ENCODE measurements at places on chromosomes 6 and 20.

DNA sequence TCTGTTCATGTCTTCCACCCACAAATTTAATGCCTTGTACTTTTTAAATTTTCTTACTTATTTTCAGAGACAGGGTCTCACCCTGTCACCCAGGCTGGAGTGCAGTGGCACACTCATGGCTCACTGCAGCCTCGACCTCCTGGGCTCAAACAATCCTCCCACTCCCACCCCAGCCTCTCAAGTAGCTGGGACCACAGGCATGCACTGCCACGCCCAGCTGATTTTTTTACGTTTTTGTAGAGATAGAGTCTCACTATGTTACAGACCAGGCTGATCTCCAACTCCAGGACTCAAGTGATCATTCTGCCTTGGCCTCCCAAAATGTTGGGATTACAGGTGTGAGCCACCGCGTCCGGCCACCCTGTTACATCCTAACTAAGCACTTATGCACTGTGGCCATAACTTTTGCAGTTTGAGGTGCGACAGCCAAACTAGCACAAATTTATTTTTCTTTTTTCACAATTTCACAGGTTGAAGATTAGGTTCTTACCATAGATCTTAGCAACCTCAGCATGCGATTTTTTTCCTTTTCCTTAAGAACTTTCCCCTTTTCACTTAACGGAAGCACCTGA, 92.1 kb downstream of the EPB41L2 start:
- DNase-seq: no peak

GRCh38 chr6:147879031-147879580, 370.6 kb downstream of the SAMD5 start:
- DNase-seq: no peak

GRCh38 chr6:170329321-170329720, 22.8 kb downstream of the FAM120B start:
- DNase-seq: no peak

GRCh38 chr6:137967689-137968454, 100.8 kb downstream of the TNFAIP3 start:
- no peak for DNase-seq

GRCh38 chr20:931401-931800, 15.3 kb upstream of the ANGPT4 start:
- no peak for DNase-seq

DNA sequence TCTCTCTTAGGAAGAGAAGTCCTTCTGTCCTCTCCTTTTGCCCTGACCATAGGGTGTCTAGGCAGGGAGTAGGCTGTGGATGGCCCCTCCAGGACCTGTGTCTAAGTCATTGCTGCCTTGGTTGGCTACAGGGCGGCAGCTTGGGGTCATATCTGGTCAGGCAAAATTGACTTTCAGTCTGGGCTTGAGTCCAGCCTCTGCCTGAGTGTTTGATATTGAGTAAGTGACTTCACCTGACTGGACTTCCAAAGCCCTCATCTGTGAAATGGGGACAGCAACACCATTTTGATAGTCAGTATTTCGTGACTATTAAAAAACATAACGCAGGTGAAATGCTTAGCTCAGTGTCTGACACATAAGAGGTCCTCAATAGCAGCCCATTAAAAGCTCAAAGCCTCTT, 4.6 kb downstream of the TGM3 start:
- DNase-seq: no peak

DNA sequence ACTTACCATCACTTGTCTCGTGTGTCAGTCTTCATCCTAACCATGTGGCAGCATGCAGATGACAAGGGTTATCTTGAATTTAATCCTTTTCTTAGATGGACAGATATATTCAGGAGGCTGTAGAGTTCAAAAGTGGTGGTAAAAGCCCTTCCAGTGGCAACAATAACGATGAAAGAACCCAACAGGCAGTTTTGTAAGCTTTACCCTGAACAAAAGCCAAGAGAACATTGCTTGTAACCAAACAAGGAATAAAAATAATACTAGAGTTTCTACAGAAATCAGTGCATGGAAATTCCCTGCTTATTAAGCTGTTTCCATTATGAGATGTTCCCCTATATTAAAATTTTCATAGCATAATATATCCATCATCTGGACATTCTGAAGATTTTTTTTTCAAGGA, 69.7 kb downstream of the PDE7B start:
- no peak for DNase-seq

DNA sequence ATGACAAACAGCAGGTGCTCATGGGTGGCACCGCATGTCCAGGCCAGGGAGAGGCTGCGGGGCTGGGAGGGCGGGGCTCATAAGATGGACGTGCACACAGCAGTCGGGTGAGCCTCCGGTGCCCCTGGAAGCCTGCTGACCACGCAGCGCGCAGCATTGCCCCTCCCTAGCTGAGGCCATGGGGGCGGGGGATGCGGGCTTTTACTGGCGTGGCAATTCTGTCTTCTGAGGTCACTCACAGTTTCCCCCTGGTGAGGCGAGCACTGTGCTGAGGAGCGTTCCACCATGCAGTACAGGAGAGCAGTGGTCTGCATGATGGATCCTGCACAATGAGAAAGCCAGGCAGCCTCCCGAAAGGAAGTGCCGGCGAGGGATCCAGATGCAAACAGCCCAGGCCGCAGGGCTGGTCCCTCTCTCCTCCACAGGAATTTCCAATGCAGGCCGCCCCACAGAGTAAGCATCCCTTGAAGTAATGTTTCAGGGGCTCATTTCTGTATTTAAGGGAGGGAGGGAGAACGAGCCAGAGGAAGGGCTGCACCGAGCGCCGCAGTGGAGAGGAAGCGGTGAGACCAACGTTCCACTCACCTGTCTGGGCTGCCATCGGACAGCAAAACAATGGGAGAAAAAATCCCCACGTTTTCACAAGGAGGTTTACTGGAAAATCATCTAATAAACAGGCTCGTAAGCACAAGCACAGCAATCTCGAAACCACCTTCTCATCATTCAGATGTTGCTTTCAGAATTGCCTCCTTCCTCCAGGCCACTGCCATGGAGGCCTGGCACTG, 56.0 kb downstream of the IRF4 start:
- no peak for DNase-seq

GRCh38 chr6:32244946-32245398, 21.1 kb upstream of the NOTCH4 start:
- DNase-seq: peak; percentile 57

- DNase-seq: no peak
These were observed 14.5 kb downstream of the COL9A3 start for GRCh38 chr20:62831361-62831788.

GRCh38 chr20:13703265-13703664, 64.5 kb upstream of the TASP1 start:
- no peak for DNase-seq

DNA sequence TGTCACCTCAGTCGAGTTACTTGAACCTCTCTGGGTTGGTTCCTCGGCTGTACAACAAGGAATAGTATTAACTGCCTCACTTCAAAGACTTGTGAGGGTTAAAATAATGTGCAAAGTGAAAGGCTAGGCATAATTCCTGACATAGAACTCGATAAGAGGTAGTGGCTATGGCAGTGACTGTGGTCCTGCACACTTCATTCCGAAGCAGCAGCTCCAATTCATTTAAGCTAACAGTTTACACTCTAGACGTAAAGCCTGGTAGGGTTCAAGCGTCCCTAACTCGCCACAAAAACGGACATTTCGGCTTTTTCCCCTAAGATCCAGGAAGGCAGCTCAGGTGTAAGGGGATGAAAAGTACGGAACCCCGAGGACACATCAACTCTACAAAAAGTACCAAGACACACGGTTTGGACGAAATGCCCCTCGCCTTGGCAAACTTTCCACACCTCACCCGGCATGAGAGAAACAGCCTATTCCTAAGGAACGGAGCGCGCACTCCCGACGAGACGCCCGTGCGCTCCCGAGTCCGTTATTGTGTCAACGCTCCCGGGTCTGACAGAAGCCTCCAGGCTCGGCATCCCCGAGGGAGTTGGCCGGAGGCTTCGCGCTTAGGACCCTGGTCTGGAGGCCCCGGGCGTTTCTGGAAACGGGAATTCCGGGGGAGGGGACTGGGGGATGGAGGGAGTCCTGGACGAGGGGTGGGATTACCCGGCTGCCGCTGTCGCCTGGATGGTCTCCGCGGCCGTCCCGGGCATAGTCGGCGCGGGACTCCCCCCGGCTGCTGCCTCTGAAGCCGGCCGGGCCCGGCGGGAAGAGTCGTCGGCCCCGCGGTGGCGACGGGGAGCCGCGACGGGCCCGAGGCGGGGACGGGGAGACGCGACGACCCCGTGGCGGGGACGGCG, 937 bp downstream of the ZNF318 start:
- peak; percentile 21 for DNase-seq

DNA sequence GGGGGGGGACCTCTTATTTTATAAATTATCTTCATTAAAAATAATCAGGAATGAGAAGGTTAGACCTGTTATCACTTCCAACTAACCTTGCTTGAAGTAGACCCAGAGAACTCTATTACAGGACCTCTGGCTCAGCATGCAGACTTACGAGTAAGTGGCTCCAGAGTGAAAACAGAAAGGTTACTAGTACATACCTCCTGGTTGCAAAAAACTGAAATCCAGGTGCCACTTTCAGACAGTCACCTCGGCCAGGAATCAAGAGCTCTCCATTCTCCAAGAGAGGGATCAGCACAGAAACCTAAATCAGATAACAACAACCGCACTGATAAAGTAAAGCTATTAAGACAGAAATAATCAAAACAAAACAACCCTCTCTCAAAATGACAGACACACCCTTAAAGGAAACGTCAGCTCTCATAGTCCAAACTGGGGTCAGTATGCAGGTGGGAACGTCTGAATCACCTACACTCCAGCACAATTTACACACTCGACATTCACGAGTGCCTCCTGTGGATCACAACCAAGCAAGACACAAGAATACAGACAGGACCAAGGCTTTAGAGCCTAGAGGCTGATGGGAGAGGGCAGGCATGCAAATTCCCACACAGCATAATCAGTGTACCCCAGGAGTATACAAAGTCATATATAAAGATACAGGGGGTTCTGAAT, 31.8 kb downstream of the MDN1 start:
- DNase-seq: no peak

DNA sequence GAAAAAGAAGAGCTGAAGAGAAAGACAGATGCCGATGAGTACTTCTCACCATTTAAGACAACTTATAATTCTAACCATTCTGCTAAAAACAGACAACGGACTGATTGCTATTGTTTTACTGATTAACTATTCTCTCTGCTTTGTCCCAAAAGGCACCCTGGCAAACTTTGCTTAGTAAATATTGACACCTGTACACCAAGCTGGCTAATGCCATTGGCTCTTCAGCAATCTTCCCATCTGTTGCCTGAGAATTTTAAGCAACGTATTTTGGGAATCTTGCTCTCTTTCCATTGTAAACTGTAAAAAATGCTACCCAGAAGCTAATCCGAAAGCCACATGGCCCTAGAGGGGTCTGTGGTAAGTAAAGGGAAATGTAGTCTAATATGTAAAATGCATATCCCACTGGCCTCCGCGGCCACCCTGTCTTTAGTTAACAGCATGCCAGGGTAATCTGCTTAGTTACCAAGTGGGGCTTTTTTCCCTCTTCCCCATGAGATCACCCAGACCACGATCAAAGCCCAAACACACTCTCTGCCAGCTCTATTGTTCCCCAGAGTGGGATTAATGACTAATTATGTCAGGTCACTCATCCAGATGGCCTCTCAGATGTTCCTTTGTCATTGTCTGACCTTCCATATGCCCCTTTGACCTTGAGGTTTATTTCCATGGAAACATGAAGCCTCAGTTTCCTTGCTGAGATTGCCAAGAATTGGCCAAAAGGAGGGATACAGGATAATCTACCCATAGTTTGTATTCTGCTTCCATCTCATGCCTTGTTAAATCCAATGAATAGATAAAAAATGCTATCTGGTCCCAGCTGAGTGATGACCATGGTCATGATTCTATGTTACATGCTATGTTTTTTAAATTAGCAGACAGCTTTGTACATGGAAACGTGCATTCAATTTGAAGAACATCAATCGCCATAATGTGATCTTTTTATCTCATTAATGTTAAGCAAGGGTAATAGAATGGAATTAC, 216.4 kb upstream of the MCHR2 start:
- DNase-seq: no peak

DNA sequence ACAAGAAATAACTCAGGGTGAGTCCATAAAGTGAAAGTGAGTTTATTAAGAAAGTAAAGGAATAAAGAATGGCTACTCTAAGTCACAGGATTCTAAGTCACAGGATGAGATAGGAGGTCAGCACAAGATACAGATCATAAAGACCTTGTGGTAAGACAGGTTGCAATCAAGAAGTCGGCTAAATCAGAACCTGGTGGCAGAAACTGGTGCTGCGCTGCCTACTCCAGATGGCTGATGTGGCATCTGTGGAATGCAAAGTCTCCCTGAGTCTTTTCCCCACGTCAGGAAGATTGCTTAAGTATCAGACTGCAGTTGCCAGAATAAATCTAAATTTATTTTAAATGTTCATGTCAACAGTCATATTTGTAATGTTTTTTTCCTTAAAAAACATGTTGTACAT, 10.7 kb upstream of the KCNK15 start:
- DNase-seq: peak; percentile 61

- no peak for DNase-seq
These were observed 145.2 kb downstream of the SOBP start for GRCh38 chr6:107635057-107635515.

DNA sequence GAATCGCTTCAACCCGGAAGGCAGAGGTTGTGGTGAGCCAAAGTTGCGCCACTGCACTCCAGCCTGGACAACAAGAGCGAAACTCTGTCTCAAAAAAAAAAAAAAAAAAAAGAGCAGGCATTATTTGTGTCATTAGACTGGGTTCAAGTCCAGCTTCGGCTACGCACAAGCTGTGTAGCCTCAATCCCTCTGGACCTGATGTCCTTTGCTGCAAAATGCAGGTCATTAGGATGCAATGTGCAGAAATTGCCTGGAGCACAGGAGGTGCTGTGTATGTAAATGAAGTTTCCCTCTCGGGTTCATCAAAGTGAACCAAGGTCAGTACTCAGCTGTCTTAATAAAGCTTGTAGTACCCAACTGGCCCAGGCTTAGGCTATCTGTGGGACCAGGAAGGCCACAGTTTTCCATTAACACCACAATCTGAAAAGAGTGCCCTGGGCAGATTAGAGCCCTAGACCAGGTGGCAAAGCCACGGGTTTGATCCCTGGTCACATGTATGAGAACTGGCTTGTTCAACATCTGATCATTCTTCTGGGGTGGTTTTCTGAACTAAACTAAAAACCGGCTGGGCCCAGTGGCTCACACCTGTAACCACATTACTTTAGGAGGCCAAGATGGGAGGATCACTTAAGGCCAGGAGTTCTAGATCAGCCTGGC, 155.3 kb downstream of the ZMYND8 start:
- no peak for DNase-seq

GRCh38 chr6:26159357-26160273, 72.4 kb downstream of the HFE start:
- peak; percentile 25 for DNase-seq

Data from HFFc6 (cell line).